ENCODE measurements at places on chromosomes 16 and 17. TPM values are rescaled to one million over a fixed set of nuclear protein-coding genes. Genes with fewer than 3 reads are reported as not detected.
A peak's percentile ranks its signal among the peaks of the same experiment; 100 is the strongest.

GRCh38 chr16:79768276-79768970 lies 167.9 kb upstream of the MAF start:
- DNase-seq = no peak

BCL7C gene
- total RNA-seq = 8.1 TPM

DNA sequence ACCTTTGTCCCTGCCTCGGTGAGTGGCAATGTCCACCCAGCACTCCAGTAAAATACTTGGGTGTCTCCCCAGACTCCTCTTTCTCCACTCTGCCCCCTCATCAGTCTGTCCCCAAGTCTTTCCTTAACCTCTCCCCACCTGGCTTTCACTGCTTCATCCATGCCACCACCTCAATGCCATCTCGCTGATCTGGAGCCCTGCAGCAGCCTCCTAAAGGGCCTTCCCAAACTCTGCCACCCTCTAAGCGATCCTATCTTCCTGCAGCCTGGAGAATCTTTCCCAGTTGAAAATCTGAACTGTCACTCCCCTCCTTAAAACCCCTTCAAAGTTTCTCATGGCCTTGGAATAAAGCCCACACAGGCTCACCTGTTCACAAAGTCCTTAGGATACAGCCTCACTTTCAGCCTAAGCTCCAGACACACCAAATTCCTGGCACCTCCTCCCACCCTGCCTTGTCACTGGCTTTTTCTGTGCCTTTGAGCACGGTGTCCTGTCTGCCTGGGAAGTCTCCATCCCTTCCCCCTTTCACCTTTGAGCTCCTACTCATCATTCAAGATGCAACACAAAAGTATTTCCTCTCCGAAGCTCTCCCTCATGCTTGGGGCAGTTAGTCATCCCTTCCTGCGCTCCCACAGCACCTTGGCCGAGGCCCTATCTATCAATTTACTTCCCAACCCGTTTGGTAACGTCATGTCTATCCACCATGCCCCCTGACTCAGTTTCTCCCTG lies 2.8 kb downstream of the WNK4 start:
- DNase-seq = no peak

DNA sequence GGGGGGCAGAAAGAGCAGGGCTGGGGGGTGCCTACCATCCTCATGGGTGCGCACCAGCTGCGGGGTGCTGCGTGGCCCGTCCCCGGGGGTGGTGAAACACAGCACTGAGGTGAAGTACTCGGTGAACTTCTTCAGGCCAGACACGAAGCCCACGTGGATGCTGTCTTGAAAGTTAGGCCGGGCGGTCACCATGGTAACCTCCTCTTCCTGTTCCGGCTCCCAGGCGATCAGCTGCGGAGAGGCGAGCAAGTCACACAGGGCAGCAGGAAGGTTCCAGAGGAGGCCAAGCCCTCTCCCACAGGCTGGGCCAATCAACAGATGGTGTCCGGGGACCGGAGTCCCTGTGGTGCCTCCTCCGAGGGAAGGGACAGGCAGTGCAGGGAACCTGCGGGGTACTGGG lies 90.1 kb upstream of the CDC42EP4 start:
- DNase-seq = no peak

DNA sequence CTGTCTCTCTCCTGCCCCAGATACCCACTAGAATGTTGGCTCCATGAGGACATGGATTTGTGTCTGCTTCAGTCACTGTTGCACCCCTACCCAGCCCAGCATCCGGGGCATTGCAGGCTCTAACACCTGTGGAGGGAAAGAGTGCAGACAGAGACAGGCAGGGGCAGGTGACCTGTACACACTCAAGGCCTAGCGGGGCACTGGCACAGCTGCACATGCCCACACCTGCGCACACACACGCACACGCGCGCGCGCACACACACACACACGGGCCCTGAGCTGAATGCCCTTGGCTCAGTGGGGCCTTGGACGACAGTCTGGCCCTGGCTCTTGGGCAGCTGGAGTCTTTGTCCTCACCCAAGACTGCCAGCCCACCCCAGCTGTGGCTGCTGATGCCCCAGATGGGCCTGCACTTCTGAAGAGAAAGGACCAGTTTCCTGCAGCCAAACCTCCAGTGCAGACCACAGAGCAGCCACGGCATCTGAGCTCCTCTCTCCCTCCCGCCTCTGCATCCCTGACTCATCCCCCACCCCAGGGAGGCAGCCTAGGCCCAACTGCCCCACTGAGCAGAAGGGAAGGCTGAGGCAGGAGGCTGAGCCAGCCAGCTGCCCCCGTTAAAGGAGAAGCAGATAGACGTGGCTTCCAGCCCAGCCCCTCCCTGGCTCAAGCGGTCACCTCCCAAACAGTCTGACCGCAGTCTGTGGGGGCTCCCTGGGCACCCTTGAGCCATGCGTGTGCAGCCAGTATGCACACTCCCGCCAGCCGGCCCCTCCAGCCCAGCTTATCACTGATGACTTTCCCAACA lies 12.3 kb upstream of the RAI1 start:
- DNase-seq = no peak

- DNase-seq = peak; percentile 74
Observed at GRCh38 chr16:8867216-8867931, 1.4 kb downstream of the CARHSP1 start.

DNA sequence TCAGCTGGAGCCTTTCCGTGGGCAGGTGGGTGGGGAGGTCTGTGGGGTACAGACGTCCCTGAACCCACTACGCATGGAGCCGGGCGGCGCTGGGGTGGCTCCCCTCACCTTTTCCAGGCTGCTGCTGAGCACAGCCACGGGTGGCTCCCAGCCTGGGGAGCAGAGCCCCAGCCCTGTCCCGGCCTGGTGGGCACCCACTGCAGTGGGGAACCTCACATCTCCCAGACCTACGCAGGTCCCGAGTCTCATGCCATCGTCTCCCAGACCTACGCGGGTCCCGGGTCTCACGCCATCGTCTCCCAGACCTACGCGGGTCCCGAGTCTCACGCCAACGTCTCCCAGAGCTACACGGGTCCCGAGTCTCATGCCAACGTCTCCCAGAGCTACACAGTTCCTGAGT lies 17.0 kb upstream of the APRT start:
- no peak for DNase-seq

GRCh38 chr16:77689971-77690370 lies 32.3 kb upstream of the NUDT7 start:
- DNase-seq = no peak

LRRC37A gene
- total RNA-seq = 0.70 TPM

SMIM36 gene
- total RNA-seq = not detected

SOX15 gene
- total RNA-seq = not detected

SEPTIN12 gene
- total RNA-seq = not detected

DNA sequence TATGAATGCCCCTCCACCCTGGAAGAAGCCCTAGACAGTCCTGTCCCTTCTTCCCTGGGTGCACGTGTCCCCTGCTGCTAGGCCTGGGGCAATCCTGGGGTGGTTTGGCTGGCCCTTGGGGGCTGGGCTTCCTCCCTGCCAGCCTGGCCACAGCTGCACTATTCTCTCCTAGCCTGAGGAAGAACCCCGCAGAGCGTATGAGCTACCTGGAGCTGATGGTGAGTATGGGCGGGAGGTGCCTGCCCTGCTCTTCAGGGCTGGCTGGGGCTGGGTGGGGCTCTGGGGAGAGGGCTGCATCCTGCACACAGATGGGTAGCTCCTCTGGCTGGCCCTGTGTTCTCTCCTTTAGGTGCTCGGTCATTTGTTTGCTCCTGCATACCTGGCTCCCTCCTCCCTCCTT lies 28.8 kb downstream of the MAP2K3 start:
- no peak for DNase-seq

DNA sequence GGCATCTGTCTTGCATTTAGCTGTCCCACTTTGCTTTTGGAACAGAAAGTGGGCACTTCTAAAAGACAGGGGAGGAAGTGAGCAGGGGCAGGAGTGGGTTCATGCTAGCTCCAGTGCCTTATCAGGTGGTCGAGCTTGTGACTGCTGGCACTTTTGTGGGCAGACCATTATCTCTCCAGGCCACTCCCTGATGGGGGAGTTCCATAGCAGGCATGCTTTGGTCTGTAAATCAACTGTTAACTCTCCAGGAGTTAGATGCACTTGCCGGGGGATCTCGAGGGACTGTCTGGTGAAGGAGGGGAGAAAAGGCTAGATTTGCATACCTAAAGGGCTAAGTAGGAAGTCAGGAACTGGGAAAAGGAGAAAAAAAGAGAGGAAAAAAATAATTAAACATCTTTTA lies 9.3 kb upstream of the CARD14 start:
- DNase-seq = no peak

- no peak for DNase-seq
Observed at GRCh38 chr16:67163164-67163998, 1.2 kb upstream of the HSF4 start.

GRCh38 chr17:20191056-20191455 lies 181.9 kb downstream of the SPECC1 start:
- no peak for DNase-seq

FAM117A gene
- 5.7 TPM for total RNA-seq

- DNase-seq = no peak
Observed at GRCh38 chr16:51831595-51832367, 680.7 kb upstream of the SALL1 start.

- DNase-seq = peak; percentile 30
Observed at GRCh38 chr17:17127730-17128291, 78.3 kb downstream of the PLD6 start.
